CD4-positive, alpha-beta T cell treated with Interleukin-12 subunit alpha and Interleukin-12 subunit beta, for 1 hour (primary cell): ENCODE measurements at places on chromosomes 11 and 22.

- peak; percentile 83 for DNase-seq
Observed at GRCh38 chr22:38051900-38052862, 5.0 kb upstream of the PICK1 start.

- peak; percentile 71 for DNase-seq
Observed at GRCh38 chr11:45371251-45372115, 85.3 kb upstream of the SYT13 start.

GRCh38 chr22:30459181-30460052 is 12.4 kb downstream of the SEC14L3 start:
- no peak for DNase-seq

DNA sequence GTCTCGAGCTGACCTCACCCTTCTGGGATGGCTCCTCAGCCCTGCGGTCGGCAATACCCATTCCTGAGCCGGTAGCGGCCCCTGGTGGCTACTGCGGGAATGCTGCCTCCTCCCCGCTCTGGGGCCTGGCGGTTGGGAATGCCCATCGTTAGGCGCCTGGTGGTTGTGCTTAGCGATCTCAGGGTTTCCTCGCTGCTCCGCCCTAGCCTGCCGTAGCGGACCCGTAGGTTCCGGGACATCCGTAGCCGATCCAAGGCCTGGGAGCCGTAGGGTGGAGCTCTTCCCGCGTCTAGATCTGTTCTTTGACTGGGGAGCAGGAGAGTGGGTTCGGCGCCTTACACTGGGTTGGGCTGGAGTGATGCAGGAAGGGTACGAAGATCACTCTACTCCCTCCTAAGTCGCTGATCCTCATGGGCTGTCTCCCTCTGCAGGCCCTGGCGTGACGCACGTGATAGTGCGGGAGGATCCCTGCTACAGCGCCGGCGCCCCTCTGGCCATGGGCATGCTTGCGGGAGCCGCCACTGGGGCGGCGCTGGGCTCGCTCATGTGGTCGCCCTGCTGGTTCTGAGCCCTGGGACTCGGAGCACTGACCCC is 14.8 kb downstream of the PLEKHB1 start:
- DNase-seq = peak; percentile 86

GRCh38 chr11:86034710-86035109 is 34.2 kb downstream of the PICALM start:
- no peak for DNase-seq

DNA sequence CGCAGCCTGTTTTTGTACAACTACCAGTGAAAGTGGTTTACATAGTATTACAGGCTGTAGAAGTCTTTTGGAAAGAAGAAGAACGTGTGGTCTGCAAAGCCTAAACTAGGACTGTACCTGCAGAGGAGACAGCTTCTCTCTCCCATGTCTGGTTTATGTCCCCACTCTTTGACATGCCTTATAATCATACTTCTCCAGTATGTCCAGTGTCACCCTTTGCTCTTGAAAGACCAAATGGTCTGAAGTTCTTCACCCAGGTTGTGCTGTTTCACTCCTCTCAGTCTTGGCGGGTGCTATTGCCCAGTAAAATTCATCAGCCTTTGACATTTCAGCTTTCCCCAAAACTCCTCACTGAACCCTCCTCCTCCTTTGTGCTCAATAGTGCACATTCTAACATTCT is 676.0 kb upstream of the TENM4 start:
- DNase-seq = no peak

GRCh38 chr11:65445101-65445603 is 22.6 kb downstream of the NEAT1 start:
- peak; percentile 24 for DNase-seq

- DNase-seq = no peak
Observed at GRCh38 chr11:117934526-117935307, 5.5 kb upstream of the TMPRSS13 start.

DNA sequence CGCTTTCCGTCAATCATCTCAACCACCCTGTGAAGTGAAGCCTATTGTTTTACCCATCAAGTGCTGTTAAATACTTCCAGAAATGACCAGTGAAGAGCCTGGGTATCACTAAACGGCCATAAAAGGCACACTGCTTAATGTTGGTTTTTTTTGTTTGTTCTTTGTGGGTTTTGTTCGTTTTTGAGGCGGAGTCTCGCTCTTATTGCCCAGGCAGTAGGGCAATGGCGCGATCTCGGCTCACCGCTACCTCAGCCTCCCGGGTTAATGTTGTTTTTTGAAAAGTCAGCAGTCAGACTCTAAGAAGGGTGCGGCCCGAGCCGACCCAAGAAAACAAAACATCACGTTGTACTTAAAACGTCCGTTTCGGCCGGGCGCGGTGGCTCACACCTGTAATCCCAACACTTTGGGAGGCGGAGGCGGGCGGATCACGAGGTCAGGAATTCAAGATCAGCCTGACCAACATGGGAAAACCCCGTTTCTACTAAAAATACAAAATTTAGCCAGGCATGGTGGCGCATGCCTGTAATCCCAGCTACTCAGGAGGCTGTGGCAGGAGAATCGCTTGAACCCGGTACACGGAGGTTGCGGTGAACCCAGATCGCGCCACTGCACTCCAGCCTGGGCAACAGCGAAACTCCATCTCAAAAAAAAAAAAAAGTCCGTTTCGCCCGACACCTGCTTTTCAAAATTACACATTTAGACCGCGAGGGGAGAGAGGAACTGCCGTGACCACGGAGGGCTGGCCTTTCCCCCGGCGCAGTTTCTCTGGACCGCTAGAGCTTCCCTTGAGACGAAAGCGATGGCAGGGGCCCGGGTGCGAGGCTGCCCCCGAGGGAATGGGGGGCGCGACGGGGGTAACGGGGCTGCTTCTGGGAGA is 714 bp downstream of the CD59 start:
- DNase-seq = peak; percentile 55

DNA sequence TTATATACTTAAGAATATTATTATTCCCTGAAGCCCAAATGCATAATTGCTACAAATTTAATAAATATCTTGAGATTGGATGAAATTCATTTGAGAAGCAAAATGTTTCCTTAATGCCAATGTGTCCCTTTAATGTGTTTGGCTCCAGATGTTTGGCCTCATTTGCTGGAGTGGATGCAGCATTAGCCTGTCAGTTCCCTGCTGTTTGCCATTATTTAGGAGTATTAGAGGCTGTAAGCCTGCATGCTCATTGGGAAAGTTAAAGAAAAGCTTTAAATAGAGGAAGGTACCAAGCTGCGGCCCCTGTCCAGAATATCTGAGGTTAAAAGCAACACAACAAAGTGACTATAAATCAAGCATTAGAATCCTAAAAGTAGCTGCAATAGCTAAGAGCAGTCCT is 54.8 kb upstream of the PITPNB start:
- DNase-seq = no peak

- DNase-seq = no peak
Observed at GRCh38 chr11:97225794-97226193, 836.0 kb downstream of the JRKL start.

DNA sequence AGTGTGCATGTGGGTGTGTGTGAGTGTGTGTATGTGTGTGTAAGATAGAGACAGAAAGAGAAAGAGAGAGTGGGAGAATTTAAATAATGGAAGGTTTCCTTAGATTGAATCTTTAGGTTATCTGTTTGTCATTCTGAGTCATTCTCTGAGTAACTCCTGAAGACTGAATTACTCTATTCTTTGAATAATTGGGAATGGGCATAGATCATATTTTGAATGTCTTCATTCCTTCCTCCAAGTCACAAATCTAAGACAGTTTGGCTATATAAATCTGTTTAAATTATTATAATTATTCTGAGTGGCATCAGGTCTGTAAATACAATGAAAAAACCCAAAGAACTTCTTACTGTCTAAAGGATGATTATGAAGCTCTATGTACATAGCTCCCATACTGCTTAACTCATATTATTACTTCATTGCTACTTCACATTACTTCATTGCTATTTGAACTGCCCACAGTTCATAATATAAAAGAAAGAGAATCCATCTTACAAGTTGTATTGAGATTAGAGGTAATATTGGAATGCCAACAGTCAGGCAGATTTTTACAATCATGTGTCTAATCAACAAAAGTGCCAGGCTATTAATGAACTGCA is 346.6 kb upstream of the CCDC179 start:
- DNase-seq = no peak

GRCh38 chr22:26709617-26710390 is 52.4 kb downstream of the MIAT start:
- no peak for DNase-seq

GRCh38 chr22:26330971-26331625 is 98.0 kb upstream of the ASPHD2 start:
- DNase-seq = peak; percentile 59

DNA sequence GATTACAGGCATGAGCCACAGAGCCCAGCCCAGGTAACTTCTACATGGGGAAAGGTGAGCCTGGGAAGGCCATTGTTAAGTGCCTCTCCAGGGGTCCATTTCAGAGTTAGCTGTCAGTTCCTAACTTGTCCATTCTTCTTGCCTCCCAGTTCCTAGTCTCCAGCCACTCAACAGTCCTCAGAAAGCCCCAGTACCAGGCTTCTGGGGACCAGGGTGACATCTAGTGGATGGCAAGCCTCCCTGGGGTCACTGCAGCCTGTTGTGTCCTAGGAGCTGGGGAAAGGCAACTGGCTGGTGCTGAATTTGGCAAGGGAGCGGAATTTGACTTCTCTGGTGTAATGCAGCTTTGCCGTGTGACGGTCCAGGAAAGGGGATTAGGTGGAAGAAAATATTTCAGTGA is 2.1 kb downstream of the LGALS12 start:
- DNase-seq = no peak

DNA sequence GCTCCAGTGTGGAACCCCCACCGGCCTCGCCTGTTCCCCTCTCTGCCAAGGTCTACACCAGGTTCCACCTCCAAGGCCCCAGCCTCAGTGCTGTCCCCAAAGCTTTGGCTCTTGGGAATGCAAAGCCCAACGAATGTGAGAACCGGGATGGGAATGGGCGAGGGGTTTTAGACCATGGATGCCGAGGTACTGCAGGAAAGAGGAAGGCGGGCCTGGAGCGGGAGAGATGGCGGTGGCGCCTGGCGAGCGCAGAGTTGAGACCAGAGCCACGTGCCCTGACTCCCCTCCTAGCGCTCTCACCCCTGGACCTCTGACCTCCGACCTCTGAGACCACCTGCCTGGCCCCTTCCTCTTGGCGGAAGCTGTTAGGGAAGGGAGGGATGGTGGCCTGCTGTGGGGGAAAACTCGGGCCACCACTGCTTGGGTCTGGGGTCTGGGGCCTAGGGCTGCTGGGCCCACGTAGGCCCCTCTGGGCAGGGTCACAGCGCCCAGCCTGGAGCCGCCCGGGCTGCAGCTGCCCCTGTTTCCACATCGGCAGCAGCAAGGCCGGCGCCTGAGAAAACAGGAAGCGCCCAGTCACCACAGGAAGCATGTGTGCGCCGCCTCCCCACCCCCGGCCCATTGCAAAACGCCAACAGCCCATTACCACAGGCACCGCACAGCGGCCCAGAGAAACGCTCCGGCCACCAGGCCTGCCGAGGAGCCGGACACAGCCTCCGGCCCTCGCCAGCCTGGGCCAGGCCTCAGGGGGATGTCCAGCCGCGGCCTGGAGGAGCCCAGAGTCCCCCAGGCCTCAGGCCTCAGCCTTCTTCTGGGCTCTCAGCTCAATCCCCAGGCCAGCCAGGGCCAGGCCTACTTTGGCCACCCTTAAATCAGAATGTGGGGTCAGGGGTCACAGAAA is 13.8 kb upstream of the SLC39A13 start:
- peak; percentile 66 for DNase-seq

DNA sequence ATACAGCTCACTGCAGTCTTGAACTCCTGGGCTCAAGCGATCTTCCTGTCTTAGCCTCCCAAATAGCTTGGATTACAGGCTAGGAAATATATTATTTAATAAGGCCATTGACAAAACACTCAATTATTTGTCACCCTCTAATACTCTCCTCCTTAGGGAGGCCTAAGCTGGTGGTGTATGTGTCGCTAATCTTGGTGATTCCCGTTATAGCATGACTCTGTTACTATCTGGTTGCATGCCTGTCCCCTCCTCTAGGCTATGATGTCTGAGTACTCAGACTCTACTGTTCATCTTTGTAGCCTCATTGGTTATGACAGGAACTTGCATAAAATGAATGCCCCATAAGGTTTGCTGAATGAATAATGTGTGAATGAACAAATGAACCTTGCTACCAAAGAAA is 87.6 kb downstream of the USP35 start:
- no peak for DNase-seq

- DNase-seq = no peak
Observed at GRCh38 chr22:46008291-46008690, 31.3 kb upstream of the WNT7B start.

DNA sequence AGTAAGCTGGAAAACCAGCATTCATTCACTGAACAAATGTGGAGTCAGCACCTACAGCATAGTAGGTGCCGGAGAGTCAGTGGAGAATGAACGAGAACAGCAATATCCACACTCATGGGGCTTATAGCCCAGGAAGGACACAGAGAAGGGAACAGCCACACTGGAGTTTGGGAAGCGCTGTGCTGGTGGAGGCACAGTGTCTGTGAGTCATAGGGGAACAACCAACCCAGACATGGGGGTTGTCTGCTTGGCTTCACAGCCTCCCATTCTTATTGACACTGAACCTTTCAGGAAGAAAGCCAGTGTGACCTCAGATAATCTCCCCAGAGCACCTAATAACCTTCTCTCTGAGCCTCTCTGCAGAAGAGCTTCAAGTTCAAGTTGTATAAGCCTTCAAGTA is 56.6 kb upstream of the UBASH3B start:
- no peak for DNase-seq

GRCh38 chr11:57087991-57088390 is 93.8 kb upstream of the LRRC55 start:
- DNase-seq = no peak
